ENCODE measurements at places on chromosomes 1 and 21. TPM values are rescaled to one million over a fixed set of nuclear protein-coding genes. Genes with fewer than 3 reads are reported as not detected.

GRCh38 chr1:186303911-186304310 is 71.1 kb downstream of the TPR start:
- DNase-seq = no peak

- DNase-seq = no peak
These were observed 347.9 kb downstream of the ZP4 start for GRCh38 chr1:237542525-237543418.

GRCh38 chr1:21677168-21677567 is 8.0 kb upstream of the RAP1GAP start:
- DNase-seq = no peak

The ZNF695 gene
- 4.2 TPM for polyA plus RNA-seq

The GOLT1A gene
- polyA plus RNA-seq = 4.1 TPM

The CATSPERE gene
- 2.4 TPM for polyA plus RNA-seq

Measured in renal cortex interstitium (tissue), 15 donors.